ENCODE measurements at places on chromosomes 6 and 20. TPM values are rescaled to one million over a fixed set of nuclear protein-coding genes. Genes with fewer than 3 reads are reported as not detected.

TRAPPC3L gene
- under 0.01 TPM for total RNA-seq

FAXC gene
- 0.77 TPM for total RNA-seq

FBXO5 gene
- total RNA-seq = 4.5 TPM

TUBB gene
- total RNA-seq = 338 TPM

GSTA4 gene
- total RNA-seq = 46.5 TPM

PPIL1 gene
- total RNA-seq = 23.4 TPM

RGL2 gene
- 17.5 TPM for total RNA-seq

PPIL4 gene
- total RNA-seq = 42.8 TPM

Data from regular cardiac myocyte (primary cell).